ENCODE measurements at places on chromosomes 5 and 9. TPM values are rescaled to one million over a fixed set of nuclear protein-coding genes. Genes with fewer than 3 reads are reported as not detected.
A peak's percentile ranks its signal among the peaks of the same experiment; 100 is the strongest.

- DNase-seq: peak; percentile 42
Observed at GRCh38 chr9:108552459-108553040, 303.2 kb downstream of the ACTL7B start.

GRCh38 chr5:75571547-75571946 lies 39.7 kb upstream of the ANKDD1B start:
- no peak for DNase-seq

DNA sequence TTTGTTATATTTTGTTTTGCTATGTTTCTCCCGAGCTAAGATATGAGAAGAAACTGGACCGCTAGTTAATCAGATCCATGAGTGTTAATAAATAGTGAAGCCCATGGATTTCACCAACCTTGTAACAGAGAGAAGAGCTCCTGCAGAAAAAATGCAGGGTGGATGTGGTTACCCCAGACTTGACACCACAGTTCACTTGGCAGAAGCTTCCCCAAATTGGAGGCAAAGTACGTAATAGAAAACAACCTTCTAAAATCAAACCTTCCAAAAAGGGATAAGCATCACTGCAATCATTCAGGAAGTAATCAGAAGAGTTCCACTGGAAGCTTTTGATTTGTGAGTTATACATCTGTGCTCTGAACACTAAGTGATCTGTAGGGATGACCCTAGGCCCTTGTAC lies 267.5 kb downstream of the ACTL7B start:
- no peak for DNase-seq

DNA sequence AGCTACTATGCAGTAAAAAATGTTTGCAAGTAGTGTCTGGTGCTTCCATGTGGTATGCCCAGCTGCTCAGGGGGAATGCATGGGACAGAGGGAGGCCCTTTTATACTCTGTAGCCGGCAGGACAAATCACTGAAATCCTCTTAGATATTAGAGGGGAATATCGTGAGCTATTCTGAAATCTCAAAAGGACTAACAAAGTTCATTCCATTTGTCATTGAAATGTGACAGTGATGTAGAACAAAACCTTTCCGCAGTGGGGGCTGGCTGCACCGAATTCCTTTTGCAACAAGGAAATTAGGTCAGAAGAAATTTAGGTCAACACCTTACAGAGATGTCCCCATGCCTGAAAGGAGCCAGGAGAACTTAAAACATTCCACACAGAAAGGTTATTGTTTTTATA lies 72.4 kb upstream of the MEF2C start:
- no peak for DNase-seq

The IL13 gene
- not detected for total RNA-seq

The SLC6A3 gene
- total RNA-seq: not detected

The DMRTA1 gene
- total RNA-seq: 6.0 TPM
